Adipocyte (in vitro differentiated cells): ENCODE measurements at places on chromosomes 11 and 22.
A peak's percentile ranks its signal among the peaks of the same experiment; 100 is the strongest.

- DNase-seq = no peak
Observed at GRCh38 chr22:35950262-35950661, 78.4 kb downstream of the RBFOX2 start.

DNA sequence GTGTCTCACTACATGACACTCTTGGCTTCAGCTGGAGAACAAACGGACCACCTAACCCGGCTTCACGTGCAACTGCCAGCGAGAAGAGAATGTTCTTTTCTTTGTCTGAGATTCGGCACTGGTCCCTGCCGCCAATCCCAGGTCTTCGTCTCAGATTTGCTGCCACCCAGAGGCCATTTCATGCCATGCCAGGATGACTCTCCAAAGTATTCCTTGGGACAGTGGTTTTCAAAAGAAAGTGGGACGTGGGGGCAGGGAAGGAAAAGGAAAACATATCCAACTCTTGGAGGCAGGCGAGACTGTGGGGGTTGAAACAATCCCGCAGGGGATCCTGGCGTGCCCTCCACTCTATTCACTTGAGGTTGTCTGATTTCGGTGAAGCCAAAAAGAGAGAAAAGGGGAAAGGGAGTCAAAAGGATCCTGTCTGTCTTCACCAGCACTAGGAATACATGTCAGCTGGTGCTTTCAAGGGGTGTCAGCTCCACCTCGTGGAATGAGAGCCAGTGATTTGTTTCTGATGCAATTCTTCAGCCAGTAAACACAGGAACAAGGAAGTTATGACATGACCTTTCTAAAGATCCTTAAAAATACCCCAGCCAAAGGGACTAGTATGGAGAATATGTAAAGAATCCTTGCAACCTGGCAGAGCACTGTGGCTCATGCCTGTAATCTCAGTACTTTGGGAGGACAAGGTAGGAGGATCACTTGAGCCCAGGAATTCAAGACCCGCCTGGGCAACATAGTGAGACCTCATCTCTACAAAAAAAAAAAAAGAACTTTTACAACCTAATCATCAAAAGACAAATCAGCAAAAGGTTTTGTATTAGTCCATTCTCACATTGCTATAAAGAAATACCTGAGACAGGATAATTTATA, 41.0 kb upstream of the APLNR start:
- peak; percentile 95 for DNase-seq

GRCh38 chr22:50620593-50621355, 7.2 kb downstream of the ARSA start:
- DNase-seq = no peak

DNA sequence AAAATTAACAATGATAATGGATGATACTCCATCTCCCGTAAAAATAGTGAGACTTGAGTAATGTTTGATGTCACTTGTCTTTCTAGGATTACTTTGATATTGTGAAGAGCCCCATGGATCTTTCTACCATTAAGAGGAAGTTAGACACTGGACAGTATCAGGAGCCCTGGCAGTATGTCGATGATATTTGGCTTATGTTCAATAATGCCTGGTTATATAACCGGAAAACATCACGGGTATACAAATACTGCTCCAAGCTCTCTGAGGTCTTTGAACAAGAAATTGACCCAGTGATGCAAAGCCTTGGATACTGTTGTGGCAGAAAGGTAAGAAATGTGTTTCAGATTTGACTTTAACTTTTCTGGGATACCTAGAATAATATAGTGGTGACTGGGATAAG, 48.0 kb upstream of the L3MBTL2 start:
- DNase-seq = no peak

DNA sequence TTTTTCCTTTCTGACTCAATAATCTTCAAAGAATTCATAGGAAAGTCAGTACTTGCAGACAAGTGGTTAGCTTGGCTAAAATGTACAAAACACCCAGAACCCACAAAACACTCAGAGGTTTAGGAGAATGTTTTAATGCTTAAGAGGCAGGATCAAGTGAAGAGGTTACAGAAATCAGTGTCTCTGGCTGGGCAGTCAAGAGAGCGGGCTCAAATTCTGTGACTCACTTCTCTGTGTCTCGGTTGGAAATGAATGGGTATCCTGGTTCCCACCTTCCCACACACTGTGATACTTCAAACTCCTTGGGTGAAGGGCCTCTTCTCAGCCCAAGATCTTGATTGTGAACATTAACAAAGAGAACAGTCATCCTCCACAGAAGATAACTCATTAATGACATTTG, 3.8 kb downstream of the MPEG1 start:
- no peak for DNase-seq

DNA sequence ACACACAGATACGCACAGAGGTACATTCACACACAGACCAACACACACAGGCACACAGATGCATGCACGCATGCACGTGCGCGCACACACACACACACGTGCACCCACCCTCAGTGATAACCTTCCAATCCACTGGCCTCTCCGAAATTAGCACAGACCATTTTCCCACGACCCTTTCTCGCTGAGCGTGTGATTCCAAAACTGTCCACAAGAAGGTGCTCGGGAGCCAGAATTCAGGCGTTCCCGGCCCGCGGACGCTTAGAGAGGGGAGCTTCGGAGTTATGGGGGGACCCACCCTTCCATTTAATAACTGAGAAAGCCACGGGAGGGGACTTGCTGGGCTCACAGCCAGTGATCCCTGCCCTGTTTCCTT, 33.8 kb upstream of the SLC35C1 start:
- peak; percentile 89 for DNase-seq

GRCh38 chr11:8794677-8795103, 112.1 kb downstream of the RPL27A start:
- no peak for DNase-seq

DNA sequence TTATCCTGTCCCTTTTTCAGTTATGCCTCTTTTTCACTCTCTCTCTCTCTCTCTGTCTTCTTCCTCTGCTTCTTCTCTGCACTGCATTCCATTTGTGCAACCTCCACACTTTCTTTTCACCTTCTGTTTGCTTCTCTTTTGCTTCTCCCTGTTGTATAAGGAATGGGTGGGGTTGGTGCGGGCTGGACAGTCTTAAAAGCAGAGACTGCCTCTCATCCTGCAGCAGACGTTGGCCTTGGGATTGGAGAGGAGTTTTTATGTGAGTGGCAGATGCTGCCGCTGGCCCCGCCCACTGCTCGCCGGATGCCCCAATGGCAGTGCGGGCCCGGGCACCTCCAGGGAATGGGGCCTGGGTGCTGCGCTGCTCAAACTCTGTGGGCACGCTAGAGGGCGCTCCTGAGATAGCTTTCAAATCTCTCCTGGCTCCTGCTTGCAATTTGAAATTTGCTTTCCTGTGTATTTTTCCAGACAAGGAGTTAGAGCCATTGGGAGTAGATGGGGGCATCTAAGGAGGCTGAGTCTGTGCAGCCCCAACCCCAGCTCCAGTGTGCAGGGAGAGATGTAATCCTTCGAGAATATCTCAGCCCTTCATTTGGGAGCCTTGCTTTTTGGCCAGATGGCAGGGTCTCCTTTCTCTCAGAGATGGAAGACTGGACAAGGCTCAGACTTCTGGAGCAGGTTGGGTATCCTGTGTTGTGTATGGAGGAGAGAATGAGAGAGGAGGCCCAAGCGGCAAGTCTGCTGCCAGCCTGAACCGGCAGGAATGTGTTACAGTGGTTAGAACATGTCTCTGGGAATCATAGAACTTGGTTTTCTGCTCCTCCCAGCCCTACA, 81.2 kb downstream of the GRAMD1B start:
- DNase-seq = peak; percentile 96

- no peak for DNase-seq
Observed at GRCh38 chr11:133559382-133559781, 27.1 kb upstream of the OPCML start.

GRCh38 chr11:67102664-67103063, 16.4 kb upstream of the KDM2A start:
- no peak for DNase-seq

DNA sequence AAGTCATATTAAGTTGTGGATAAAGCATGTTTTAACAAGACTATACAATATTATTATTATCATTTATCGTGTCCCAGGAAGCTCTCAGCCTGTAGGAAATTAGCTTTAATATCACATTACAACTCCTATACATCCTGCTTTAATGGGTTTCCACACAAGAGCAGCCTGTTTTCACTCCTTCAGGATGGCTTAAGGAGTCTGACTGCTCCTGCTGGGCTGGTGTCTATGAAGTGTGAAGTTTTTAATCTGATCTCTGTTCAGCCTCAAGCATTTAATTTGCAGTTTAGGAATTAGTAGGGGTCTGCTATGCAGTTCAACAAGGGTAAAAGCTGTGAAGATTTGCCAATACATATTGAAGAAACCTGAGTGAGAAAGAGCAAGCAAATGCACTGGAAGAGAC, 653.4 kb upstream of the LRRC4C start:
- DNase-seq = no peak

- DNase-seq = no peak
Observed at GRCh38 chr11:119108857-119109221, 1.7 kb downstream of the C2CD2L start.

DNA sequence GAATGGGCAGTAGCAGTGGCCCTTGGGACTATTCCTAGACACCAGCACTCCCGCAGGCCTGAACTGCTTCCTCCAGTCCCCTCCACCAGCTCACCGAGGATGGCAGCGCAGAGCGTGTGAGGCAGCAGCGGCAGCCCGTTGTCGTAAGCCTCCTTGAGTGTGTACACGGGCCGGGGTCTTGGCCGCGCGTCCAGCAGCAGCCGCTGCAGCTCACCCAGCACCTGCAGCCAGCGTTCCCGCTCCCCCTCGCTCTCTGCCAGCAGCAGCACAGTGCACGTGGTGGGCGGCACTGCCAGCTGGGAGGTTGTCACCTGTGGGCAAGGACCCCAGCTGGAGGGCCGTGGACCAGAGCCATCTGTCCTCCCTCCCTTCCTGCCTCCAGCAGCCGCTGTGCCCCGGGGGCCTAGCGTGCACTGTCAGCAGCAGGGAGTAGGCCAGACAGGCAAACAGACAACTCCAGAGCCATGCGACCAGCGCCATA, 13.0 kb downstream of the CDC42BPG start:
- no peak for DNase-seq

GRCh38 chr11:99443276-99443675, 422.5 kb downstream of the CNTN5 start:
- no peak for DNase-seq

- no peak for DNase-seq
Observed at GRCh38 chr11:37978647-37979046, 1380.6 kb upstream of the RAG2 start.

GRCh38 chr11:45812581-45813548, 7.9 kb downstream of the SLC35C1 start:
- no peak for DNase-seq

DNA sequence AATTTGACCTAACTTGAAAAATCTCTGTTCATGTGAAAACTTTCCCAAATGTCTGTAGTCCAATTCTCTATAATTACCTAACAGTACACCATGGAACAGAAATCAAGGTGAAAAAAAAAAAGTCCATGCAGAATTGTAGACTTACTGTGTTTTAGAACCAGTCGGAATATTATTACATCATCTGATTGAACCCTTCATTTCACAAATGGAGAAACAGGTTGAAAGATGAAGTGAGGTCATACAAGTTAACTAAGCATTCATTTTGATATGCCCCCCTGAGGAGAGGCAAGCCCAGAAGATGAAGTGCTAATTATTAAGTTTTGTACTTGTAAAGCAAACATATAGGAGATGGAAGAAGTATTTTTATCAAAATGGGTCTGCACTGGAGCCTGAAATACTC, 179.4 kb downstream of the WNT11 start:
- no peak for DNase-seq

DNA sequence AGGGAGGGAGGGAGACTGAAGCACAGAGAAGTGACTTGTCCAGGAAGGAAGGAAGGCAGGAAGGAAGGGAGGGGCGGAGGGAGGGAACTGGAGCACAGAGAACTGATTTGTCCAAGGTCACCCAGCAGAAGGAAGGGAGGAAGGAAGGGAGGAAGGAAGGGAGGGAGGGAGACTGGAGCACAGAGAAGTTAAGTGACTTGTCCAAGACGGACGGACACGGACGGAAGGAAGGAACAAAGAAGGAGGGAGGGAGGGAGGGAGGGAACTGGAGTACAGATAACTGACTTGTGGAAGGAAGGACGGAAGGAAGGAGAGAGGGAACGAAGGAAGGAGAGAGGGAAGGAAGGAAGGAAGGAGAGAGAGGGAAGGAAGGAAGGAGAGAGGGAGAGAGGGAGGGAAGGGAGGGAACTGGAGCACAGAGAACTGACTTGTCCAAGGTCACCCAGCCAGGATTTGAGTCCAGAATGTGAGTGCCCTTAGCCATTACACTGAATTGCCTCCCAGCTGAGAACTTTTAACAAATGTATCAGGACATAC, 1.5 kb downstream of the SLC35F2 start:
- DNase-seq = no peak

- DNase-seq = no peak
Observed at GRCh38 chr11:84437071-84437980, 1151.2 kb upstream of the CCDC90B start.

DNA sequence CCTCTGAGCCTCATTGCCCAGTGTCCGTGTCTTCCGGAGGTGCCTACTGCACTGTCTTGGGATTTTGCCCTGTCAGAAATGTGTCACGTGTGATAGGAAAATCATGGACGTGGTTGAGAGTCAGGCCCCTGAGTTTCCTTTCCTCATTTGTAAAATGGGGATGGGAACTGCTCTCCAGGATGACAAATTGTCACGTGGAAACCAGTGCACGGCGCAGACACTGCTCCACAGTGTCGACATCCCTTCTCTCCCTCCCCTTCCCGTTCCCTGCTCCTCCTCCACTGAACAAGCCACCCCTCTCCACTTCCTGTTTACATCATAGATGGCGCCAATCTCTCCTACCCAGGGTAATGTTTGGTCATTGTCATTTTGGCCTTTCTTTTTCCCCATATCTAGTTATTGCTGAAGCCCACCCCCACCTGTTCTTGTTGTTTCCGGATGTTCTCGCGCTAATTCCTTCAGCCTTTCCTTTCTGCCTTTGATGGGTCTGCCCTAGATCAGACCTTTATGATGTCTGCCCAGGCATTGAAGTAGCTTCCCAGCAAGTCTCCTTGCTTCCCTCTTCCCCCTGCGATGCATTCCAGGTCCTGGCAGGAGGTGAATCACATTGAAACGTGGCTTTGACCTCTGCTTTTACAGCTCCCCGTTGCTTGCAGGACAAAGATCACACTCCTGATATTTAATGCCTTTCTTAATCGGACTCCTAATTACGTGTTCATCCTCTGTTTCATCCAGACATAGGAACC, 91.8 kb downstream of the TBC1D22A start:
- no peak for DNase-seq

- DNase-seq = no peak
Observed at GRCh38 chr22:21047730-21048129, 2.0 kb downstream of the LRRC74B start.

GRCh38 chr22:19062943-19063308, 59.3 kb downstream of the DGCR2 start:
- no peak for DNase-seq

- DNase-seq = no peak
Observed at GRCh38 chr22:49903322-49904039, 14.8 kb downstream of the ALG12 start.

DNA sequence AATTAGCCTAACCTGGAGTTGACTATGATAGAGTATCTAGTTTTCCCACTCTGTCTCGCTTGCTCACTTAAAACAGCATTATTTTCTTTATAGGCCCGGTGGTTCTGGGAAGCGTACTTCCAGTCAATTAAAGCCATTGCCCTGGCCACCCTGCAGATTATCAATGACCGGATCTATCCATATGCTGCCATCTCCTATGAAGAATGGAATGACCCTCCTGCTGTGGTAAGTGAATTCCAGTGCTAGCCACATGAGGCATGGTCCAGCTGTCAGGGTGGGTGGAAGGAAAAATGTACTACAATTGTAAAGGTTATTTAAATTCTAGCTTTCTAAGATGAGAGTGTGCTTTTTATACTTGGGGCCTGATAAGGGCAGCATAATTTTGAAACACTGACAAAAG, 76.0 kb downstream of the EXT2 start:
- DNase-seq = peak; percentile 43
